SK-N-SH (cell line): ENCODE measurements at places on chromosomes 11 and 22.

GRCh38 chr11:111764621-111765020 lies 1.6 kb downstream of the PPP2R1B start:
- no peak for DNase-seq

DNA sequence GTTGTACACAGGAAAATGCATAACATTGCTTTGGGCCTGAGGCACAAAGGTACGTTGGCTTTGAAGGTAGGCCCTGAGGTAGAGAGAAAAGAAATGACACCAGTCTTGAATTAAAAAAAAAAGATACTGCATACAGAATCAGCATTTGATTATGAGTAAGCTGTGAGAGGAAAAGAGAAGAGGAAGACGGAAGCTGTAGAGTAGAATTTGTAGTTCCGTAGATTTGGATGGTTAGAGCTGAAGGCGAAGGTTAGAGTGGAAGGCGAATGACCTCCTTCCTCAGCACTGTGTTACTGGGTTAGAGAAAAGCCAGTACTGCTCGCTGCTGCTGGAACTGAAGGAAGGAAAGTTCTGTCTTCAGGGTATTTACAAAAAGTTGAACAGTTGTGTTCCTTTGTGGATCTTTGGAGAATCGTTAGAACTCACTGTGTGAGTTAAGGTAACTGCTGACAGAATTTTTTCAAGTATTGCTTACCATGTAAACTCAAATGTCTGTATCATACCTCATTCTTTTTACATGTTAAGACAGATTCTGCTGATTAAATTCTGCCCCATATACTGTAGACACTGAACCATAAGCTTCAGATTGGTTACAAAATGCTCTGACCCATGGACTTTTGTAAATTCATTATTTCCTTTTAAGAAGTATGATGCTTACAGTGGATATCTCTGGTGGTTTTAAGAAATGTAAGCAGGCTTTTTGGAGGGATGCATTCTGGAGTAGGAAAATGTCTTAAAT lies 50.2 kb downstream of the MCAM start:
- no peak for DNase-seq

DNA sequence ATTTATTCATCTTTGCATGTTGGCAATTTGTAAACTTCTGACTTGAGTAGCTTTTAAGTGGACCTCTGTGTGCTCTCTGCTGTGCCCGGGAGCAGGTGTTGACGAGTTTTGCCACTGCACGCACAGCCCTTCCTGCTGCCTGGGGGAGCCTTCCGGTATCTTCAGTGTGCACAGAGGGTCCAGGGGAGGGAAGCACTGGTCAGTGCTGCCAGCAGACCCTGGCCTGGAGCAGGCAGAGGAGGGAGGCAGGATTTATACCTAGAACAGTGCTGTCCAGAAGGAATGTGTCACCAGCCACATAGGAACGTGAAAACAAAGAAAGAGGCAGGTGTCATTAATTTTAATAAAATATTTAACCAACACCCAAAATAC lies 403.6 kb downstream of the TBC1D22A start:
- no peak for DNase-seq

- no peak for DNase-seq
These were observed 16.8 kb downstream of the DGKZ start for GRCh38 chr11:46364056-46364455.

DNA sequence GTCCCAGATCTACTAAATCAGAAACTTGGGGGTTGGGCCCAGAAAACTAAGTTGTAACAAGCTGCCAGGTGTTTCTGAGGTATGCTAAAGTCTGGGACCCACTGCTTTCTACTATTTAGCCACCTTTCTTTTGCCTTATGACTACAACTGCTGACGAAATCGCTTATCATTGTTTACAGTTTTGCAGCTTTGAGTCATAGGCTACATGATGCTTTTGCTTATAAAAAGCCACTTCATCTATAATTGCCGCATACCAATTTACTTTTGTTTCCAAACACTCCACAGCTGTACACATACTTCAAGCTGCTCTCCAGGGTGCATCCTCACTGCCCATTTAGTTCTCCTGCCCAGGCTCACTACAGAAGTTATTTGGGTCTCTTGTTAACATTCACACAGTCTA lies 144.7 kb downstream of the ENTHD1 start:
- no peak for DNase-seq

GRCh38 chr22:42397332-42398249 lies 34.6 kb downstream of the NFAM1 start:
- no peak for DNase-seq

DNA sequence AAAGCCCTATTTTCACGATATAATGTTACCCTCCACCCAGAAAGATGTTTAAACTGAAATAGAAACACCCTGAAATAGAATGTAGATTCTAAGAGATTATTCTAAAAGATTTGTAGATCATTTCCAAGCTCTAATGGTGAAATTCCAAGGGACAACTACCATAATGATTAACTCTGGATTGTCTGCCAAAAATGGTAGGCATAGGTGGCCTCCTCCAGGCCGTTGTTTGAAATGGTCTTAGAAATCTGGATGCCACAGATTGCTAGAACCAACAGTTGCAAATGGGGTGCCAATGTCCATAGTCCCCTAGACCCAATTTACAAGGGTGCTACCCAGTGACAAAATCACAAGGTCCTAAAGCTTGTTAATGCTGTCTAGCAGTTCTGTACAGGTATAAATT lies 6.7 kb upstream of the SLC6A5 start:
- DNase-seq, result no peak

- no peak for DNase-seq
These were observed 29.8 kb downstream of the ANKK1 start for GRCh38 chr11:113417428-113417827.

DNA sequence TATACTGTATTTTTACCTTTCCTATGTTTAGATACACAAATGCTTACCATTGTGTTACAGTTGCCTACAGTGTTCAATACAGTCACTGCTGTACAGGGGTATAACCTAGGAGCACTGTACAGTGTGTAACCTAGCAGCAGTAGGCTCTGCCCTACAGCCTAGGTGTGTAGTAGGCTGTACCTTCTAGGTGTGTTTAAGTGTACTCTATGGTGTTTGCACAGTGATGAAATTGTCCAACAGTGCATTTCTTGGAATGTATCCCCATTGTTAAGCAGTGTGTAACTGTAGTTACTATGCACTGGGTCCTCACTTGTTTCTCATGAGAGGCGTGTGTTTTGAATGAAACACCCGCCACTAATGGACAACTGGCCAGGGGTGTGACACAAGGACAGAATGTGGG lies 269.0 kb downstream of the OPCML start:
- DNase-seq, result no peak

GRCh38 chr22:41285820-41286638 lies at the start of gene RANGAP1:
TSS of gene RANGAP1 (minus strand) at chr22:41286187. CDS start at chr22:41281044, 5,143 bp downstream.
- peak; percentile 89 for DNase-seq

DNA sequence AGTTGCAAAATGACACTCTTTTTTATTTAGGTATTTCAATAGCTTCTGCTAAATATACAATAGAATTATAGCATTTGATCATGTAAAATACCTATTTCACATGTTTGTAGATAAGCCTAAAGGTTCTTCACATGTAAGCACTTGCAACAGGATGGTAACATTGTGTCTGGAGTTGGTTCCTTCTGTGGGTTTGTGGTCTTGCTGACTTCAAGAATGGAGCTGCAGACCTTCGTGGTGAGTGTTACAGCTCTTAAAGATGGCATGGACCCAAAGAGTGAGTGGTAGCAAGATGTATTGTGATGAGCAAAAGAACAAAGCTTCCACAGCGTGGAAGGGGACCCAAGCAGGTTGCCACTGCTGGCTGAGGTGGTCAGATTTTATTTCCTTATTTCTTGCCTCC lies 246.4 kb upstream of the PDGFD start:
- no peak for DNase-seq

GRCh38 chr11:79352349-79352703 lies 88.5 kb downstream of the TENM4 start:
- DNase-seq, result peak; percentile 33

DNA sequence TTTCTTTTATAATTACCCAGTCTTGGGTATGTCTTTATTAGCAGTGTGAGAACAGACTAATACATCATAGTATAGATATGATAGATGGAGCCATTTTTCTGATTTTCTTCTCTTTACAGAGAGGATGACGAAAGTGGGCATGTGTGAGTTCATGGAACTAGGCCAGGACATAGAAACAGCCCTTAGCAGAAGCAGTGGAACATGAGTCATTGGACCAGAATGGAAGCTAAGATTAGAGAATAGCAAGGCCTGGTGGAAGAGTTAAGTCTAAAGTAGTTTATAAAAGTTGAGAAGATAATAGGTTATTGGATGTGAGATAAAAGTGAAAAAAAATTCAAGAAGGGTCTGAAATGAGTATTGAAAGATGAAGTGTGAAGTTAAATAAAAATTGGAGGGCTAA lies 97.0 kb upstream of the MPPED2 start:
- no peak for DNase-seq

- no peak for DNase-seq
These were observed 4.5 kb upstream of the TP53I11 start for GRCh38 chr11:44955015-44955738.

DNA sequence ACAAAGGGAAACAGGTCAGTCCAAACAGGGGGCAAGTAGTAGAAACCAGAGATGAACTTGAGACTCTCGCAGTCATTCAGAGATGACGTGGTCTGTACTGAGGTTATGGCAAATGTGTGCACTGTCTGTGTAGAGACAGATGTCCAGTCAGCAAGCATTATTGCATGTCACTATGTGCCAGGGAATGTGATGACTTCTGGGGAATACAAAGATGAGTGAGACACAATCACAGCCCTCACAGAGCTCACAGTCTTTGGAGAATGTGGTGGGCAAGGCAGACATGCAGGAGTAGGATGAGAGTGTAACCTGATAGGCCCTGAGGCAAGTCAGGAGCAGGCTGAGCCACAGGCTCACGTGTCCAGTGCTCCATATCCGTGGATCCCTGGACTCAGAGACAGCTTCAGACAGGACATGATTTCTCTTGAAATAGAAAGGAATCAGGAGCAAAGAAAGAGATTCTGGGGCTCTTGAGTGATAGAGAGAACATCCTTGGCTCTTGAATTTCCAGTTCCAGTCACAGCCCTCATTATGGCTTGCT lies 550.7 kb downstream of the ETS1 start:
- no peak for DNase-seq

- DNase-seq, result peak; percentile 32
These were observed 86.0 kb downstream of the C11orf87 start for GRCh38 chr11:109507836-109508561.
